ENCODE measurements at places on chromosomes 2 and 18.
A peak's percentile ranks its signal among the peaks of the same experiment; 100 is the strongest.

GRCh38 chr2:37361994-37362698 is 17.7 kb downstream of the QPCT start:
- no peak for DNase-seq

DNA sequence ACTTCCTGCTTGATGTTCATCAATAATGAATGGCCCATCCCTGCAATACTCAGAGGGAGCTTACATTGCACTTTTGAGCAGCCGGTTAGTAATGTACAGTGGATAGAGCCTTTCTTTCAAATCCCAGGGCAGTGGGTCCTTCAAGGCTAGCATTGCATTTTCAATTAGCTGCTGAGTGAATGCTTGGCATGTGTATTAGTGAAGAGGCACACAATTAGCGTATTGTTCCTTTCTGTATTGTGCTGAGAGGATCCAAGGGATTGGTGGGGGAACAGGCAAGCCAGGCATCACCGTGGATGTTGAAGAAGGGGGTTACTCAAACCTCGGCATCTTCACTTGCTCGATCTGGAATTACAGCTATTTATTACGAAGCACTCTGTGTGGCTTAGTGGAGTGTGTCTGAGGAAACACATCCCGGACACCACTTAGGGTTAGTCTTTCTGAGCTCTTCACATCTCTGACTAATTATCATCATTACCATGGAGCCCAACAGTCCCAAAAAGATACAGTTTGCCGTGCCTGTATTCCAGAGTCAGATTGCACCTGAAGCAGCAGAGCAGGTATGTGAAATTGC is at the start of gene PPP1R1C:
PPP1R1C (plus strand) TSS at position 222 of the 574 bp plus-strand sequence; CDS start at position 480, 258 bp downstream.
- no peak for DNase-seq

- DNase-seq = no peak
Measured at GRCh38 chr18:79328887-79329286, 66.8 kb upstream of the NFATC1 start.

DNA sequence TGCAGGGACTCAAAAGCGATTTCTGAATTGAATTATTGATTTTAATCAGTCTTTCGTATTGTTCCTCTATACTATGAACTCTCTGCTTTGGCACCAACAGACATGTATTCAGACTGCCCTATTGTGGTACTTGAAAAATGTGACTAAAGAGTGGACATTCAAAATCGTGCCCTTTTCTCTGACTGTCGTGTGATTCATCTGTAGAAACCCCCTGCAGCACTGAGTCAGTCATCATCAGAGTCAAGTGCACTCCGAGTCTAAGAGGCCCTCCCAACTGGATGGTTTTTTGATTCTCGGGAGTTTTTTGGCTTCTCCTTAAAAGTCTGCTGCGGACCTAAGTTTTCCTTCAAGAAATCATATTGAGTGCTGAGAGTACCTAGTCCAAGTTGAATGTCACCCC is 96.4 kb upstream of the FOSL2 start:
- DNase-seq = no peak

GRCh38 chr18:75582406-75582821 is 154.9 kb upstream of the SMIM21 start:
- DNase-seq = no peak

DNA sequence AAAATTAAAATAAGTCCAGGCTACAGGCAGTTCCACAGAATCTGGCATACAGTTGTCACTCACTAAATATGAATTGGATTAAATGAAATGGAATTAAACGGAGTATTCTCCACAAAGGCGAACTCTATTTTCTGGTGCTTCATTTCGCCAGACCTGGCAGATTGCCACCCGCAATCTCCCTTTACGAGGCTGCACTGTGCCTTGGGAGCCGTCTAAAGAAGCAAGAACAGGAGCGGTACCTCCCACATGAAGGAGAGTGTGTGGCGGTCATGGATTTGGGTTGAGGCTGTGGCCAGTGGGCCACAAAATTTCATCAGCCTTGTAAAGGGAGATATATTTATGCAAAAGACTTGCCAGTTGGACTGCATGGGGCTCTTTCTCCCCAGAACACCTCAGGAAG is 151.0 kb downstream of the OSR1 start:
- peak; percentile 32 for DNase-seq

- DNase-seq = no peak
Measured at GRCh38 chr18:22282311-22283115, 113.1 kb downstream of the GATA6 start.

GRCh38 chr2:65129286-65129825 is 550 bp downstream of the RAB1A start:
- peak; percentile 77 for DNase-seq

DNA sequence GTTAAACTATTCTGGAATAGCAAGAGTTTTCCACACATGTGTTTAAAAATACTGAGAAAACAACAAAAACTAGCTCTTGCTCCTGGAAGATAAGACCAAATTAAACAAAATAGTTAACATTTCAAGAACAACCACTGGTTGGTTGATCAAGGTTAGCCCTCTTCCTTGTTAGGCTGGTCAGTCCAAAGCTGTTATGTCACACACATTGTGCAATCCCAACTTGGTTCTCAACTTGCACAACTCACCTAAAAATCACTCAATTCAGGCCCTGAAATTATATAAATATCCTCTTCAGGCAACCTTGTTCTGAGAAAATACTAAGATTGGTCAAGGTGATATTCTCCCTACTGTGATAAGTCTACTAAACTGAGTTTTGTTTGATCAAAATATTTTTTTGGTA is 169.7 kb upstream of the LRP1B start:
- DNase-seq = no peak

DNA sequence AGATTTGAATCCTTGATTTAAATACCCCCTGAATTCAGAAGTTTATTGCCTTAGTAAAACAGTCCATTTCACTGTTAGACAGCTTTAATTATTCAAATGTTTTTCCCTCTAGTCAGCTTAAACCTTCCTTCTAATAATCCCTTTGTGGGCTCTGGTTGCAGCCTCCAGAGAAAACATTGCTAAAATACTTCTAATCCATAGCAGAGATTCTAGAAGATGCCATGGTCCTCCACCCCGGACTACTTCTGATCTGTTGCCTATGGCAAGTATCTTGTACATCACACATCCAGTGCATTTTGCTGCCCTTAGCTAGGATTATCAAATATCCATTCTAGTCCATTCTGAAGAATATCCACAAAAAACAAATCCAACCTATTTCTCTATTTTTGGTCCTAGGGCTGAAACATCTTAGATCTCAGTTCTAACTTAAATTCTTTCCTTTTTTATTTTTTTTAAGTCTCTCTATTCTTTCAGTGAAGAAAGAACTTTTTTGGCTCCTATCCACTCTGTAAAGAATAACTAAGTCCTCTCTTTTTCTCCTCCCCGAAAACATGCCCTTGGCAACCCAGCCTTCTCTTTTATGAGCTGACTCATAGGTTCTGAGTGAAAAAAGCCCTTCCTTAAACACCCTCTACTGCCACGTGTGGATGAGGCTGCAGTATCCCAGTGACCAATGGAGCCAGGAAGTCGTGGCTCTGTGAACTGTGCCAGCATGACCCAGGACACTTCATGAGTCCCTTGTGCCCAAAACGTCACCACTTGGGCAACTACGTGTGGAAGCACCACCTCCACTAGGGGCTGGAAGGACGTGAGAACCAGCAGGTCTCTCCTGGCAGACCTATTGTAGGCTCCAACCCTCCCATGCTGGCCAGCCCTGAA is 349.8 kb downstream of the TNS1 start:
- peak; percentile 68 for DNase-seq

GRCh38 chr18:64037812-64038414 is 68.0 kb downstream of the SERPINB8 start:
- no peak for DNase-seq
